Thoracic aorta (tissue), 2 donors: ENCODE measurements at places on chromosomes 13 and 19.

DNA sequence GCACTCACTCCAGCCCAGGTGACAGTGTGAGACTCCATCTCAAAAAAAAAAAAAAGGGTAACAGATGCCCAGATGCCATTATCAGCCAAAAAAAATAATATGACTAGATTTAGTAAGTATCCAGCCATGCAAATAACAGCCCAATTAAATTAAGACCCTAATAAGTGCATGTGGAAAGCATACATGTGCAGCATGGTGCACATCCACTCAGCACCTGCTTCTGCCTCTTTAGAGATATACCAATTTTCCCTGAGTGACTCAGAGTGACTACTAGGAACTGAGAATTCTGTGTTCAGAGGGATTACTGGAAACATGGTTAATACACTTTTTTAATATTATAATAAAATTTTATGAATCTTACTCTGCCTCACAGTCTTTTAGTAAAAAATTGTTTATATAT, 29.8 kb upstream of the ZNF675 start:
- no peak for DNase-seq

- no peak for DNase-seq
Observed at GRCh38 chr19:23283925-23284324, 33.7 kb upstream of the ZNF724 start.

- DNase-seq, result no peak
Observed at GRCh38 chr13:52812941-52813340, 35.5 kb downstream of the PCDH8 start.

- DNase-seq, result no peak
Observed at GRCh38 chr19:5774921-5775320, 9.6 kb downstream of the PRR22 start.

DNA sequence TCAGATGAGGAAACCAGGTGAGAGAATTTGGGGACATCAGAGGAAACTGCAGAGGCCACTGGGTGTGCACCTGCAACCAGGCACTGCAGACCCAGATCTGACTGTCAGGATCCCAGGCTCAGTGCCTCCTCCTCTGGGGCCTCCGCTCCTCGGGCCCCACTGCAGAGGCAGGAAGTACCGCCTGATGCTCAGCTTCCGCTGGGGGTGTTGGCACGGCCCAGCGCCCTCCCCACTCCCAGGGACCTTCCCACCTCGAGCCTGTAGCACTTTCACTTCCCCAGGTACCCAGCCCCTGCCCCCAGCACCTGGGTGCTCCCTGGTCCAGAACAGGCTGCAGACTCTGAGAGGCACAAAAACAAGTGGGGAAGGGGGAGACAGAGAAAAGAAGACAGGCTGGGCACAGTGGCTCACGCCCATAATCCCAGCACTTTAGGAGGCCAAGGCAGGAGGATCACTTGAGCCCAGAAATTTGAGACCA, 1.4 kb upstream of the CD37 start:
- DNase-seq, result no peak

DNA sequence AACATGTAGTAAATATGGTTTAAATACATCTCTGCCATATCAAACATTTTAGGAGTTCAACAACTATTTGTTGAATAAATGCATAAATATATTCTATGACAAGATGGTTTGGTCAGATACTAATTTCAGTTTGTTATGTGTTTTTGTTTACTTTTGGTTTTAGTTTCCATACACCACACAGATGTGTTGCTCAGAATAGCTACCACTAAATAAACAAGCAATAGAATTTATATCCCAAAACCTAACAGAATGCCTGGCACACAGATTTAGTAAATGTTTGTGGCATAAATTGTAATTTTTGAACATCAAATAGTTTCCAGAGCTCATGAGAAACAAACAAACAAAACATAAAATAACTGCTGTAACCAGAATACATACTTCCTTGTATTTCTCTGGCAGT, 126.8 kb upstream of the ATXN8OS start:
- DNase-seq, result no peak

DNA sequence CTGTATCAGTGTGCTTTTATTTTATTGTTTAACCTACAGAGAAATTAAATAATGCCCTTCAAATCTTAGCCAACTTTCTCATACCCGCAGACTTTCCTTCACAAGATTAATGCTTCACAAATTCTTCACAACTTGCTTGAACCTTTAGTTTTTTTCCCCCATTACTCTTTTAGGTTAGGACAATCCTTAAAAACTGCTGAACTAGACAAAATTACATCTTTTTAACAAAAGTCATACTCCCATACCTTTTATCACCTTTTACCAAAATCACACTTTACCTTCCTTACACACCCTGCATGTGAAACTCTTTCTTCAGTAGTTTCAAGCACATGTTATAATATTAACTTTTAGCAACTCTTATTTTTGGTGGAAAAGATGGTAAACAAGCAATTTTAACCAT, 58.5 kb downstream of the SCGB2B2 start:
- DNase-seq, result no peak
